ENCODE measurements at places on chromosomes 7 and 10.

DNA sequence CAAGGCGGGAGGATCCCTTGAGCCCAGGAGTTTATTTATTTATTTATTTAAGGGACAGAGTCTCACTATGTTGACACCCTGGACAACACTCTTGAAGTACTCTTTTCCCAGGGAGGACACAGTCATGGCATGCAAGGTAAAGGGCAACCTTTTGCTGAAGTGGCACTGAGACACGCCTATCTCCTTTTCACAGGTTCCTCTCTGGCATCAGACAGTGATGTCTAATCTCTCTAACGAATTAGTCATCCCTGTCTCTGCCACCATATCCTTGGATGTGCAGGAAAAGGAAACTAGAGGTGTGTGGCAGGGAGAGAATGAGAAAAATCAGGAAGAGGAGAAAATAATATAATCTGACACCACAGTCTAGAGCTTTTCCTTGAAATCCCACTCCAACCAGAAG, 19.5 kb downstream of the CPVL start:
- no peak for DNase-seq

GRCh38 chr7:27647046-27647445, 15.6 kb downstream of the HIBADH start:
- no peak for DNase-seq

DNA sequence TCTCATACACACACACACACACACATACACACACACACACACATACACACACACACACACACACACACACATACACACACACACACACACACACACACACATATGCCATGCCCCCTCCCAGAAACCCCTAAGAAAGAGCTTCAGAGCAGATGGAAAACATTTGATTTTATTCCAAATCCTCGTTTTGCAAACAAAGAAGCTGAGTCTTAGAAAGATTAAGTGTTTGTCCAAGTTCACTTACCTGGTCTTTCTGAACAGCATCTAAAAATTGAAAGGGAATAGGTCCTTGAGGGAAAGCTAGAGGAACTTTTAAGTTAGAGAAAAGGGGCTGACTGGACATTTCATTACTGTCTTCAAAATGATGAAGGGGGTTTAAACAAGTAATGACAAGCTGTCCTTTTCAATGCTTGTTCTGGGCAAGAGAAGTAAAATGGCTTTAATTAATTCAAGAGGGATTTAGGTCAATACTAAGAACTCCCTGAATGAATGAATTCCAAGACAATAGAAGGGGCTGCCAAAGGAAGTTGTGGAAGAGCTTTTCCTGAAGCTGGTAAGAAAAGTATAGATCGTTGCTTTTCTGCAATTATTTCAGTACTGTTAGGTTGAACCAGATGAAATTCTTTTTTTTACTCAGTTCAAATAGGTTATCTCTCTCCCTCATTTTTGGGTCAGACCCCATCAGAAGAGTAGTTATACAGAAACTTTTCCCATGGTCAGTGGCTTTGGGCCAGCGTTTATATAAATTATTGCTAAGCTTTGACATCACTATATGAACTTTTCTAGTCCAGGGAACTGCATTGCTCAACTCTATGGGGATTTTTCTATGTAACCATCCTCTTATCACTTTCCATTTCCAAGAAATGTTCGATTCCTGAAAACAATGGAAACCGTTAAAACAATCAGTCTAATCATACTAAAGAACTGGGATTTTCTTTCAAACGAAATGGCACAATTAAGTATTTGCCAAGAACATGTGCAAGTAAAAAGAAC, 261.4 kb downstream of the MTERF1 start:
- no peak for DNase-seq

DNA sequence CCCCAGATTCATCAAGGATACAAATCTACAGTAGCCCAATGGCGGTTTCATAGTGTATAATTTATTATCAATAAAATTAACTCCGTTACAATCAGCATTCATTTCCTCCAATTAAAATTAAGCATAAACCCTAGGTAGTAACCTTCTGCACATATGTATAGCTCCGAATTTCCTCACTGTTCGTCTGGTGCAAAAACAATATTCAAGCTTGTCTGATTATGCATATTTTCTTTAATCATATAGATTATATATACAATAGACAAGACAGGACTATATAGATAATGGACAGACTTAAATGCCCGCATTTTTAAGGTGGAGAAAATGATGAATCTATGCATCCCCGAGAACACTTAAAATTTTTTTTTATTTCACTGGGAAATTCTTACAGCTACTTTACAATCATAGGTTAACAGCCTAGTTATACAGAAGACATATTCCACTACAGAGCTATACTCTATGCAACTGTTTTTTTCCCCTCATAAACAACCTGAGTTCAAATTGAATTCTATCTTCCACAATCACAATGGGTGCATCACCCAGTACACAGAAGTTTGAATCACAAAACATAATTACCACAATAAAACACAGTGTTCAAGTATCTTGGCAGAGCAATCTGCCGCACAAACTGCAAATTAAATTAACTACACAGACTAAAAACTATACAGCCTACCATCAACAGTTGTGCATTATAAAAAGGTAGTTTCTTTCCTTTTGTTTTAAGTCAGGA, 2.6 kb downstream of the HOXA9 start:
- DNase-seq = no peak

DNA sequence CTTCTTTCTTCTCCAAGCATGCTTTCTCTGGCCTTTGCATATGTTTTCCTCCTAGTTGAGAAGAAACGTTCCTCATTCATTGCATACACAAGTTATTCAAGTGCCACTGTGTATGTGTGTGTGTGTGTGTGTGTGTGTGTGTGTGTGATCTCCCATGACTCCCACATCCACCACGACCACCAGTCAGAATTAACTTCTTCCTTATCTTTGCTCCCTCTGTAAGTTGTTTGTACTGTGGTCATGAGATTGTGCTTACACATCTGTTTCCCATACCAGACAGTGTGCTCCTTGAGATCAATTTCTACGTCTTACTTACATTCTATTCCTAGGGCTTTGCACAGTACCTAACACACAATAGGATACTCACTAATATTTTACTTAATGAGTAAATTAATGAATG, 22.4 kb upstream of the FAM13C start:
- no peak for DNase-seq

Data from D721Med (cell line).